Vagina (tissue), 2 donors: ENCODE measurements at places on chromosomes 4 and X. TPM values are rescaled to one million over a fixed set of nuclear protein-coding genes. Genes with fewer than 3 reads are reported as not detected.

The IGSF1 gene
- total RNA-seq, result 1.2 TPM

The COL4A5 gene
- 36.3 TPM for total RNA-seq

The REELD1 gene
- 0.74 TPM for total RNA-seq

The CHRDL1 gene
- total RNA-seq, result 36.8 TPM

The SSX2 gene
- total RNA-seq, result not detected

The CCNB3 gene
- total RNA-seq, result 0.25 TPM

The HAND2 gene
- 26.0 TPM for total RNA-seq

The TCEAL5 gene
- total RNA-seq, result 0.98 TPM

The LDB2 gene
- total RNA-seq, result 70.0 TPM

The BEX4 gene
- total RNA-seq, result 32.7 TPM

DNA sequence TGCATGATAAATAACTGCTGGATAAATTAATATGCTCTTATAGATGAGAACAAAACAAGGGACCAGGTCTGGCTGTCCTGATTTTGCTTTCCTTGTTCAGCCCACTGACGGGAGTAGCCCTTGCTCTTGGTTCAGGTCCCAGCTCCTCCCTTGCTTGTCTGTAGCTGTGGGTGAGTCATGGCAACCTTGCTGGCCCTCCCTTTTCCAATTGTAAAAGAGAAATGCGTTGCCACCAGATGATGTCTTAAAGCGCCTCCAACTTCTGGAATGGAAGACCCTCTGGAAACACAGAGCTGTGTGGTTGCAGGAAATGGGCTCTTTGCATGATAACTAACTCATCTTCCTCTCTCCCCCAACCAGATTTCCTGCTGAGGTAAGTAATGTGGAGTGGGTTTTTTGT is 171.4 kb downstream of the AASDH start:
- DNase-seq, result no peak

DNA sequence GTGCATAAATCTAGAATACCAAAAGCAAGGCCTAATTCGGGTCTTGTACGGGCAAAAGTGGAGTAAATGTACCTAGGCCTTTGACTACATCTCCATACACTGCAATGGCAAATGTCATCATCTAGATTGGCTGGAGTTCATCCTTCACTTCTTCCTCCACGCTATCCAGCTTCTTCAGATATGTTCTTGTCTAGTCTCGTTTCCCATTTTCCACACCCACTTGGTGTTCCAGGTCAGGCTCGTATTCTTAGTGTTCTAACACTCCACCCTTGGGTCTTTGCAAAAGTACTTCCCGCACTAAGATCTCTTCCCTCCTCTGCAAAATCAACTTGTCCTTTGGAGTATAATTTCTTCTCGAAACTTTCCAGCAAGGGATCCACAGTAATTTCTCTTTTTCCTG is 1.4 kb downstream of the COQ2 start:
- no peak for DNase-seq

DNA sequence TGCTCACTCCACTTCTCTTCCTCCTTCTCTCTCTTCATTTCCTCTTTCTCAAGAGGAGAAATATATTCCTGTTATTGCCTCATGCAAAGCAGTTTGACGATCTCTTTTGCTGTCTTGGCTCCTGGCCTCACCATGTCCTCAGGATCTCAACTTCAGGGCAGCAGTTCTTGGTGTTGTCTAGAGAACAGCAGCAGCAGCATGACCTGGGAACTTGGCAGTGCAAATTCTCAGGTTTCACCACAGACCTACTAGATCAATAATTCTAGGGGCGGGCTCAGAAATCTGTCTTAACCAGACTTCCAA is 193.4 kb upstream of the EDNRA start:
- DNase-seq, result no peak

GRCh38 chr4:164783976-164784375 is 30.0 kb downstream of the SMIM31 start:
- no peak for DNase-seq

GRCh38 chrX:103554687-103555424 is 30.5 kb upstream of the TCEAL4 start:
- DNase-seq, result no peak

GRCh38 chr4:158025131-158025530 is 147.7 kb downstream of the GASK1B start:
- DNase-seq, result no peak

DNA sequence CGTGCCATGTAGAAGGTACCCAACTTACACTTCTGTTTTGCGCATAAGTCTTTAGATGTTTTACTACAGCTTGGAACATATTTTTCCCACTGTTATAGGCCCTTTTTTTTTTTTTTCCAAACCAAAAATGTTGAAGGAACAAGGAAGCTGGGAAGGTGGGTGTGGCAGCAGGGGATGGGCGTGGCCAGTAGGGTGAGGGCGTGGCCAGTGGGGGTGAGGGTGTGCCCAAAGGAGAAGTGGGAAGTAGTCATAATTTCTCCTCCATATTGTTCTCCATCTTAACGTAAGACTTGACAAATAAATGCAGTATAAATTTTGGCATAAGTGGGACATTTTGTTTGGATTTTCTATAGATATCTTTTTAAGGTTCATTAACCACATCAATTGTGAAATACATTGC is 30.4 kb downstream of the CLDN22 start:
- no peak for DNase-seq

DNA sequence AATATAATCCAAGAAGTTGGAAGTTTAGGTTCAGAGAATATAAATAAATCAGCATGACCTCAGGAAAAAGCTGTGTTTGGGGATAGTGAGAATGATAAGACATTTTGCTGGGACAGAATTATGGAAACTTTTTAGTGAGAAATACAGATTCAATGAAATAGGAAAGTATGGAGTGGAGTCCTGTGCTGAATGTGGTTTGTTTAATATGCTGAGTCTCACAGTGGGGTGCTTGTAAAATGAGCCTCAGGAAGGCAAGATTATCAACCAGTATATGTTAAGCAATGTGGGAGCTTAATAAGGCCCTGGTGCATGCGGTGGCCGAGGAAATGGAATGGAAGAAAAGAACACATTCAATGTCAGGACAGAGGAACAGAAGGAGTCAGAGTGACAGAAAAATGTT is 1554.7 kb upstream of the TENM3 start:
- DNase-seq, result no peak

GRCh38 chr4:1323635-1324442 is 23.2 kb upstream of the UVSSA start:
- DNase-seq, result no peak

GRCh38 chr4:158319880-158320279 is 109.6 kb downstream of the TMEM144 start:
- DNase-seq, result no peak

DNA sequence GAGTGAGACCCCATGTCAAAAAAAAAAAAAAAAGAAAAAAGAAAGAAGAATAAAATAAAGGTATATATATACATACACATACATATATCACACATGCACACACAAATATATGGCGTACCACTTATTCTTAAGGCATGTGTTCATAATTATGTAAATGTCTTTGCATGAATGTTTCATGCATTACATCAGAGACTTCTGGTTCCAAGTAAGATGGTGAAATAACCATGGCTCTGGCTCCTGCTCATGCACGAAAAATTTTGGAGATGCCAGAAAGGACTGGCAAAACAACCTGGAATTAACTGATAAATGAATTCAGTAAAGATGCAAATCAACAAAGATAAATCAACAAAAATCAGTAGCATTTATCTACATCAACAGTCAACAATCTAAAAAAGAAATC is 19.7 kb upstream of the FHIP1A start:
- no peak for DNase-seq

- DNase-seq, result no peak
Observed at GRCh38 chr4:185522451-185522850, 12.9 kb downstream of the PDLIM3 start.
